Activated T-cell treated with anti-CD3 and anti-CD28 coated beads, Interleukin-2, amount 50 U/mL, for 72 hours (primary cell): ENCODE measurements at places on chromosomes 6 and 20.
A peak's percentile ranks its signal among the peaks of the same experiment; 100 is the strongest.

DNA sequence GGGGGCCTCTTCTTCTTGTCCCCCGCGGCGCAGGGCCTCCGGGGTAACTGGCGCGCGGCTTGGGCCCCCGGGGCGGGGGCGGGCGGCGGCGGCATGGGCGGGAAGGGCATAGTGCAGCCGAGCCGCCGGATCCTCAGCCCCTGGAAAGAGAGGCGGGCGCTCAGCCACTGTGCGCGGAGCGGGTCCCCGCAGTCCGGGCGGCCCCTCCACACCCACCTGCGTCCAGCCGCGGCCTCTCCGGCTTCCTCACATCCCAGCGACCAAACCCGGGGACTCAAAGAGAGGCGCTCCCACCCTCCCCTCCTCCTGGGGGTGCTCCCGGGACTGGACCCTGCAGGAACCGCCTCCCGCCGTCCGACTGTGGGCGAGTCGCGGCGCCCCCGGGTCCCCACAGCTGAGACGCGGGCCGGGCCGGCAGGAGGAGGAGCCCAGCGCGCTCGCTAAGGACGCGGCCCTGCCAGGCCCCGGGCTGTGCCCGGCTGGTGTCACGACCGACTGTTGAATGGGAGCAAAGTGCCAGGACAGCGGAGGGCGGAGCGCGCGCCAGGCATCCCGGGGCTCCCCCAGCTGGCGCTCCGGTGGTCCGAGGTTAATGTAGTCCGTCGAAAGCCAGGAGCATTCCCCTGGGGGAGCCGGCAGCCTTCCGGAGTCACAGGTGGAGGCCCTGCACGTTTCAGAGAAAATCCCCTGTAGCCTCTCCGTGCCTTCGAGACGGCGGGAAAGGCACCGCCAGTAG is at the start of gene PRR18:
Gene PRR18, minus strand, starts transcription at position 360 of the 736 bp plus-strand sequence. Its CDS starts 250 bp downstream, at position 110.
- peaks cover 5% of the 10 kb centered on the region for H3K4me1 ChIP-seq
- H3K27me3 ChIP-seq: peaks cover 45% of the 10 kb centered on the region
- H3K36me3 ChIP-seq: no peaks in the 10 kb centered on the region
- peak; percentile 20 for DNase-seq

DNA sequence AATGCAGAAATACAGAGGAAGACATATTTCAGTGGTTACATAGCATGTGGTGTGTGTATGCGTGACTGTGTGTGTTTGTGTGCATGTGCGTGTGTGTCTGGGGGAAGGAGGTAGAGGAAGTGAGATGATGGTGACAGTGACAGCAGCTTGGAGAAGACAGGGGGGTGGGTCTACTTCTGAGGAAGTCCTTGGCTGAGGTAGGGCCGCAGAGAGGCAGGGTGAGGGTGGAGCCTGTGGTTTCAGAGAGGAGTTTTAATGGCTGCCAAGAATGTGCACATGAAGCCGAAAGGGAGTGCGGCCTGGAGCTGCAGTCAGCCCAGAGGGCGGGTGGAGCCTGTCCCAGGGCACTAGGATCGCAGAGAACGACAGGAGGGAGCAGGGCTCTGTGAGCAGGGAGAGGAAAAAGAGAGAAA is 22.7 kb upstream of the RNF24 start:
- no peaks in the 10 kb centered on the region for H3K36me3 ChIP-seq
- peak; percentile 88 for DNase-seq
- H3K27me3 ChIP-seq: no peaks in the 10 kb centered on the region
- peak overlapping the region; percentile 84 for H3K4me3 ChIP-seq
- peak overlapping the region; percentile 97 for H3K27ac ChIP-seq

- DNase-seq: no peak
- H3K27ac ChIP-seq: peak overlapping the region; percentile 92
- peaks cover 65% of the 10 kb centered on the region for H3K4me1 ChIP-seq
- H3K27me3 ChIP-seq: no peaks in the 10 kb centered on the region
- peak overlapping the region; percentile 56 for H3K4me3 ChIP-seq
Observed at GRCh38 chr6:127824061-127824460, 76.8 kb downstream of the THEMIS start.

DNA sequence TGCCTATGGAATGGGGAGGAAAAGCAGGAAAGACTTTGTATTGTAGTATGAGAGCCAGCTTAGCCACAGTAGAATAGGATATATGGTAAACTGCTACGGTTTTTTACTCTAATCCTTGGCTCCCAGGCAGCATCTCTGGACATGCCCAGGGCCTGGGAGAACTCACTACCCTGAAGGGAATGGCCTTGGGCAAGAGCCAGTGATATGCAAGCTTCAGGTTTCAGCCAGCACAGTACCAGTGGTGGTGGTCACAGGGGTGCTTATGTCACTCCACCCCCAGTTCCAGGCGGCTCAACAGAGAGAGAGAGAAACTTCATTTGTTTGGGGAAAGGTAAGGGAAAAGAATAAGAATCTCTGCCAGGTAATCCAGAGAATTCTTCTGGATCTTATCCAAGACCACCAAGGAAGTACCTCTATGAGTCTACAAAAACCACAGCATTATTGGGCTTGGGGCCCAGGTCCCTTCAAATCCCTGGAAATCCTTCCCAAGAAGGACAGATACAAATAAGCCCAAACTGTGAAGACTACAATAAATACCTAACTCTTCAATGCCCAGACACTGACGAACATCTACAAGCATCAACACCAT is 121.2 kb downstream of the THBS2 start:
- no peaks in the 10 kb centered on the region for H3K4me1 ChIP-seq
- no peaks in the 10 kb centered on the region for H3K27me3 ChIP-seq
- DNase-seq: no peak
- H3K36me3 ChIP-seq: no peaks in the 10 kb centered on the region
- H3K27ac ChIP-seq: no peak overlapping the region
- no peak overlapping the region for H3K4me3 ChIP-seq

DNA sequence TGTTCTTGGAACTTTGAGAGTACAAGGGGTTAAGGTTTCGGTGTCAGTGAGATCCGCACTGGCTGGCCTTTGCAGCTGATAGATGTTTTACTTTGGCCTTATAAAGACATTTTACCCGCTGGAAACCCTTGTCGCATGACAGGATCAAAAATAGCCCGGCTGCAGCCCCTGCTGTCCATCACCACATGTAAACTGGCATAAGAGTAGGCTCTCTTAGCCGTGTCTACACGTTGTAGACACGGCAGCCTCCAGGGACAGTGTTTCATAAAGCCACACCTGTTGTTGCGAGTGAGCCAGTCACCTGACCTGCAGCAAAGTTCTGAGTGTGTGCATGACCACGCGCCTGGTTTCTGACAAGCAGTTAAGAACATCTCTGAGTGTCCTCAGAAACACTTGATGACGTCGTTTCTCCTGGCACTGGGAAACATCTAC is 8.5 kb downstream of the RBM24 start:
- no peak overlapping the region for H3K27ac ChIP-seq
- H3K36me3 ChIP-seq: no peaks in the 10 kb centered on the region

DNA sequence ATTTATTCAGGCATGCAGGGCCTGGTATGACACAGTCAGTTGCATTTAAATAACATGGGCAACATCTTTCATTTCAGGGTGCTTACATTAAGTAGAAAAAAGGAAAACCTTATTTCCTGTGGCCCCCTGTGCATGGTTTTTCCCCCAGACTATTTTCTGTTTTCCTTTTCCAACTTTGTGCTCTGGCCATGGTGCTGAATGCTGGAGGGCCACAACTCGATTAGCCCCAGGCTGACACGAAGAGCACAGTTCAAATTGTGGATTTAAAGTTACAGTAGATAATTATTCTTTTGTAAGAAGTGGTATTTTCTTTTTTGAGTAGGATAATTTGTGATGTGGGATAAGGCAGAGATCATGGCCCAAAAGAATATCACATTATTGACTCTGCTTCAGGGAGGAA is 332.0 kb downstream of the HAO1 start:
- no peaks in the 10 kb centered on the region for H3K4me1 ChIP-seq
- no peaks in the 10 kb centered on the region for H3K27me3 ChIP-seq
- no peak for DNase-seq

GRCh38 chr6:106359959-106360409 is 533 bp upstream of the CRYBG1 start:
- H3K36me3 ChIP-seq: no peaks in the 10 kb centered on the region
- peaks cover 14% of the 10 kb centered on the region for H3K4me1 ChIP-seq
- H3K27me3 ChIP-seq: peaks cover 69% of the 10 kb centered on the region
- no peak for DNase-seq
- no peak overlapping the region for H3K27ac ChIP-seq
- H3K4me3 ChIP-seq: peak overlapping the region; percentile 86

- H3K36me3 ChIP-seq: no peaks in the 10 kb centered on the region
- no peaks in the 10 kb centered on the region for H3K27me3 ChIP-seq
- H3K4me1 ChIP-seq: peaks cover 80% of the 10 kb centered on the region
- no peak for DNase-seq
- peak overlapping the region; percentile 3 for H3K4me3 ChIP-seq
Observed at GRCh38 chr6:159089443-159089842, 44.7 kb upstream of the TAGAP start.

DNA sequence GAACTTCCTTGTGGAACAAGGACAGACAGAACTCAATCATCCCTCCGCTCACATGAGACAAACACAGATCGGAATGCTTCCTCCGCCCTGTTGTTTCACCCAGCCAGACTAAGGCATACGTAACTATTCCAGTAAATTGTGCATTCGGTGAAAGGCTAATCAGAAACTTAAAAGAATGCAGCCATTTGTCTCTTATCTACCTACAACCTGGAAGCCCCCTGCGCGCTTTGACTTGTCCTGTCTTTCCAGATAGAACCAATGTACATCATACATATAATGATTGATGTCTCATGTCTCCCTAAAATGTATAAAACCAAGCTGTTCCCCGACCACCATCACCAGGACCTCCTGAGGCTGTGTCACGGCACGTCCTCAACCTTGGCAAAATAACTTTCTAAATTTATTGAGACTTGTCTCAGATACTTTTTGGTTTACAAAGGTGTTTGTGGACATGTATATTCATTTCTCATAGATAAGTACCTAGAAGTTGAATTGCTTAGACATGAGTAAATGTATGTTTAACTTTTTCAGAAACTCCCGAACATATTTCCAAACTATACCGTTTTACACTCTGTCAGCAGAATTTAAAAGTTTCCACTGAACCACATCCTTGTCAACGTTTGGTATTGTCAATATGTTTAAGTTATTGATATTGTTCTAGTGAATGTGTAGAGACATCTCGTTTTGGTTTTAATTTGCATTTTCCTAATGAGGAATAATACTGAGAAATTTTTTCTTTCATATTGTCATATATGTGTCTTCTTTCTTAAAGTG is 197.6 kb upstream of the THBS2 start:
- H3K27me3 ChIP-seq: no peaks in the 10 kb centered on the region
- H3K4me3 ChIP-seq: no peak overlapping the region
- H3K36me3 ChIP-seq: no peaks in the 10 kb centered on the region
- H3K4me1 ChIP-seq: no peaks in the 10 kb centered on the region
- no peak overlapping the region for H3K27ac ChIP-seq
